H9 (cell line): ENCODE measurements at places on chromosomes 2 and 18. TPM values are rescaled to one million over a fixed set of nuclear protein-coding genes. Genes with fewer than 3 reads are reported as not detected.

GRCh38 chr2:26299471-26300101, 46.4 kb upstream of the SELENOI start:
- no peak for DNase-seq

DNA sequence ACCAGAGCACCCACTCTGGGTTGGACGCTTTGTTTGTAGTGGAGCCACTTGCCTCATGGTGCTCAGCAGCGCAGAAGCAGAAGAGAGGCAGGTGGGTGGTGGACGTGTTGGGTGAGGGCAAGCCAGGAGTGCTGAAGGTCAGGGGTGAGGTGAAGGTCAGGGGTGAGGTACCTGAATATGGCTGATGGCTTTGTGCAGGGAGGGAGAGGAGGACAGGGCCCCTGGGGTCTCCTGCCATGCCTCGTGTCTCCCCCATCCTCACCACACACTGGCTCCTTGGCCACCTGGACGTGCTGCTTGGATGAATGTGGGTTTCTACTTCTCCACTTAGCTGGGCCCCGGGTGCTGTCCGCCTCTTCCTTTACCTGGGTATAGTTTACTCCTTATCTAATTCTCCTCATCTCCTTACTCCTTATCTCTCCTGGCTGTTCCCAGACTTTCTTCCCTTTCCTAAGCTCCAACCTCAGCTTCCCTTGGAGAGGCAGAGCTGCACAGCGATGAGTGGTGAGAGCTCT, 68.1 kb downstream of the DYSF start:
- DNase-seq = no peak

CHRNG gene
- not detected in 2 replicates for total RNA-seq

DNA sequence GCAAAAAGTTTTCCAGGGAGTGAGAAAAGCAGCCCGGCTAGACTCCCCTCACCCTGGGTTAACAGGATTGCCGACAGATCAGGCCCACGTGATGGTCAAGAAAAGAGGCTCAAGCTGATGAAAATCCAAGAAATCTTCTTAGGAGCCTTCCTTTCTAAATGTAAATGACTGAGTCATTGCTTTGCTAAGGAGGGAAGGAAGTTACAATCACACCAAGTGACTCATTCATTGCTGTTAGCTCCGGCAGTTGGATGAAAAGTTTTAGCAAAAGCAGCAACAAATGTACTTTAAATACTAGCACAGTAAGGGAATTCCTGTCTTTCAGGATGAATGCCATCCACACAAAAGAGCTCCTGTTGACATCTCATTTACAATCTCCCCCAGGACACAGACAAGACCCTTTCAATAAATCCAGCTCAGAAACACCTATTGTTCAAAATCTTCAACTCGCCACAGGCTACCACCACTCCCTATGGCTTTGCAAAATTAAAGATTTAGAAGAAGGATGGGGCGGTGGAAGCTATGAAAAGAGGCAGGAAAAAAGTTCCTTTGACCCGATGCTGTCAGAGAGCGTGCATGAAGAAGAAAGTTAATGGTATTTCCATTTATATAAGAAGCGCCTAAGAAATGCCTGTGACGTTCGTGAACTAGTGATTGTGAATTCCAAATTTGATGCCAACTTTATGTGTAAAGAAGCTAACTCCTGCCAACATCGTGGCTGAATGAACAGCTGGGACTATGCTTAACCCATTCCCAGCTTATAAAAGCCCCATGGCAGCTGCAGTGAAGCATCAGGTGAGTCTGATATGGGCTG, 153.7 kb downstream of the TGIF1 start:
- DNase-seq = peak; percentile 82

- DNase-seq = no peak
Measured at GRCh38 chr18:44856157-44856556, 175.5 kb downstream of the SETBP1 start.

DNA sequence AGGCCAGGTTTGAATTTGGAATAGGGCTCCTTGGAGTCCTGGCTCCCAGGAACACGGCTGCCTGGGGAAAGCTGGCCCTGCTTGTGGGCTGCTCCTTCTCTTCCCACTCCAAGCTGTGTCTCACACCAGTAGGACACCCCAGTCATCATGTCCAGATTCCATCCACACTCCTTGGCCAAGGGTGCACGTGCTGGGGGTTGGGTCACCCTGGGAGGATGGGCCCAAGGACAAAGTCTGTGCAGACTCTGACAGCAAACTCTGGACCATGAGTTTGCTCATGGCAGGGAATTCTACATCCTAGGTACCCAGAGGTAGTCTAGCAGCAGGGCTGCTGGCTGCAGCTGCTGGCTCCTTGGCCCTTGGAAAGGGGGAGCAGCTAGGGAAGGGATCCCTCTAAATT, 102.4 kb upstream of the EPAS1 start:
- DNase-seq = no peak

DNA sequence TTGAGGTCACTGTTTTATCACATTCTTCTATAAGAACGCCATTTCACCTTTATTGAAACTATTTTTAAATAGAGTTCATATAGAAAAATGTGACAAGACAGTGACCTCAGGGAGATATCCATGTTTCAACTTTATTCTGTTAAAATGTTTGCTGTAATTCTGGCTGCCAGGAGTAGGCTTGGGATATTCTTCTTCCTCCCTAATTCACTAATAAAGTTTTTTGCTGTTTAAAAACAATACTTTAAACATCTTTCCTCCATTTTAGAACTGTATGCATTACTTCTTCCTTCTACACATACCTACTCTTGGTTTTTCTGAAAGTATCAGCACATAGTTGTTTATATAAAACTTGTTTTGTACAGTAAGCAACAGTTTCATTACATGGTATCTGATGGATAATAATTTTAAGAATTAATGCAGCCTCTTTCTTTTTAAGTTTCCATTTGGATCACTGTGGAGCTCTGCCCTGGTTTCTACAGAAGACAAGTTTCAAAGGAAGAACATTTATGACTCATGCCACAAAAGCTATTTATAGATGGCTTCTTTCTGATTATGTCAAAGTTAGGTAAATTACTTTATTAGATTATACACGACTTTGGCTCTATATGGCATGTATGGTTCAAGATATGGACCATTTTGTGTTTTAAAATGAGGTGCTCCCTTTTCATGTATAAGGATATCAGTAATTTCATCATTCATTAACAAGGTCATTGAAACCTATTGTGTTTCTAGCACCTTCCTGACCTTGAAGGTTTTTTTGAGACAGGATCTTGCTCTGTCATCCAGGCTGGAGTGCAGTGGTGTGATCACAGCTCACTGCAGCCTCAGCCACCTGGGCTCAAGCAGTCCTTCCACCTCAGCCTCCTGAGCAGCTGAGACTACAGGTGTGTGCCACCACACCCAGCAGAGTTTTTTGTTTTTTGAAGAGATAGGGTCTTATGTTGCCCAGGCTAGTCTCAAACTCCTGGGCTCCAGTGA, 7.2 kb downstream of the CPSF3 start:
- DNase-seq = no peak

NTSR2 gene
- total RNA-seq = not detected in 2 replicates

DNA sequence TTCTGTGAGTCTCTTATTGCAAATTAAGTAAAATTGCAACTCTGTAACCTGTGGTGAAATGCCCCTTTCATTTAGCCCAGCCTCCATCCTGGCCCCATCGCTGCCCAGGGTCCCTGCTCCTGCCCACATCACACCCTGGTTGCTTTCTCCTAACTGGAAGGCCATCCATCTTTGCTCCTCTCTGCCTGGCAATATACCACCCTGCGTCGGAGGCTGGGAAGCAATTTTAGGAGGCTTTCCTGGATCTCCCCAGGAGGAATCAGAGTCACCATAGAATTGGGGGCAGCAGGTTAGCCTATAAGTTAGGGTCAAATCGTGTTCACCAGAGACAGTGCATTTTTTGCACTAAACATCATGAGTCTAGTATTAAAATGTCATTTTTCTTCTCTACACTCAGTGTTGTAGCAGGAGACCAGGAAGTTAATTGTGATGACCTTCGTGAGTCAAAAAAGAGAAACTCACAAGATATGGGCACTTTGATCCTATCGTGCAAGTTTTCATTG, 14.5 kb upstream of the TXNDC2 start:
- DNase-seq = no peak

MYO5B gene
- total RNA-seq = 9.0 and 9.3 TPM in 2 replicates

- DNase-seq = no peak
Measured at GRCh38 chr18:57443702-57444101, 8.5 kb downstream of the ONECUT2 start.

DNA sequence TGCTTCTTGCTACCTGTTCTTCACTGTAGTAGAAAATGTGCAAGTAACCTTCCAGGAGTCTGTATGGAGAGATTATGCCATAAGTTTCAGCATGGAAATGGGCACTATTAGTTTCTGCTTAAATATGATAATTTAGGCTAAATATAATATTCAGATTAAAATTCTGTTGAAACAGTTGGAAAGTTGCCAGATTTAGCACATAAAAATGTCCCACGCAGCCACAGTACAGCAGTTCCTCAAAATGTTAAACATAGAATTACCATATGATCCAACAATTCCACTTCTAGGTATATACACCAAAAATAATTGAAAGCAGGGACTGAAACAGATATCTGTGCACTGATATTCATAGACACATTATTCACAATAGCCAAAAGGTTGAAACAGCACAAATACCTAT, 121.2 kb downstream of the NRP2 start:
- DNase-seq = no peak

CYP27C1 gene
- 2.3 TPM in 2 replicates for total RNA-seq

DNA sequence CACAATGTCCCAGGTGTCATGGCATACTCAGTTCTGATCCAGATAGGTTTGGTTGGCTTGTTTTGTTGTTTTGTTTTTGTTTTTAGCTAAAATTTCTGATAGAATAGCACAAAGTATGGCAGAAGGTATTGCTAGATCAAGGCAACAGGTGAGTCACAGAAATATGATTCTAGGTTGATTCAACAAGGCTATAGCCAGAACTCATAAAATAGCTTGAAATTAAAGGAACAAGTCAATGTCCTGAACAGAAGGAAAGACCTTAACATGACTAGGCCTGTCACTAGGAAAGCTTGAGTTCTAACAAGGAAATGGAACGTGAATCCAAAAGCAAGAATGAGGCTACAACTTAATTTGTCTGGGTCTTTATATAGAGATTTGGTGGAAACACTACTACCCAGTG, 157.1 kb downstream of the GALNT3 start:
- no peak for DNase-seq

DNA sequence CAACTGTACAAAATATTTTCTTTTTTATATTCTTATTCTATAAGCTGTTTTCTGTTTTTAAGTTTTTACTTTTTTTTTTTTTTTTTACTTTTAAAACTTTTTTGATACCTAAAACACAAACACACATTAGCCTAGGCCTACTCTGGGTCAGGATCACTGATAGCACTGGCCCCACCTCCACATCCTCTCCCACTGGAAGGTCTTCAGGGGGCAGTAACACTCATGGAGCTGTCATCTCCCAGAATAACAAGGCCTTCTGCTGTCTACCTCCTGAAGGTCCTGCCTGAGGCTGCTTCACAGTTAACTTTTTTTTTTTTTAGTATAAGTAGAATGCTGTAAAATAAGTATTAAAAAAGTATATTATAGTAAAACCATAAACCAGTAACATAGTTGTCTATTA, 415.1 kb downstream of the PTPRM start:
- DNase-seq = no peak

DNA sequence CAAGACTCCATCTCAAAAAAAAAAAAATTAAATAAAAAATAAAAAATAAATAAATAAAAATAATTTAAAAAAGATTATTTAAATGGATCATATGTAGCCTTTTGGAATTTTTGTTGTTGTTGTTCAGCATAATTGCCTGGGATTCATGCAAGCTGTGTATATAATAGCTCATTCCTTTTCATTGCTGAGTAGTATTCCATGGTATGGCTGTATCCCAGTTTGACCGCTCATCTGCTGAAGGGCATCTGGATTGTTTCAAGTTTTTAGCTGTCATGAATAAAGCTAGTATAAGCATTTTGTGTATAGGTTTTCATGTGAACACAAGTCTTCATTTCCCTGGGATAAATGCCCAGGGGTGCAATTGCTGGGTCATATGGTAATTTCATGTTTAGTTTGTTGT, 6.4 kb upstream of the TANC1 start:
- DNase-seq = no peak

GNLY gene
- total RNA-seq = not detected in 2 replicates

DNA sequence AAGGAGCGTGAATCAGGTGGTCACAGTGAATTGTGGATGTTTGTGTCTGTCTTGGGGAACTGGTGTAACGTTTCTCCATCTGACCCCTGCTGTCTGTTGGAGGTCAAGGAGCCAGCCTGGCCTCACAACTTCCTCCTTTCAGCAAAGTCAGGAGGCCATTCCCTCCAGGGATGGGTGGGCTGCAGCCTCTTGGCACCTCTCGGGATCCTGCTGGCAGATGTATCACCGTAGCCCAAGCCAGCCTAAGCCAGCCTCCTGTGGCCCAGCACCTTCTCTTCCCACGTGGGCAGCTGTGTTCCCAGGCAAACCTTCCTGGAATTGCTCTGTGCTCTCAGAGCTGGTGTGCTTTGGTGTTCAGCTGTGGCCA, 30.5 kb downstream of the HPCAL1 start:
- no peak for DNase-seq

SUCLG1 gene
- total RNA-seq = 37.6 and 40.0 TPM in 2 replicates

GRCh38 chr18:55856229-55856628, 268.2 kb upstream of the TCF4 start:
- peak; percentile 69 for DNase-seq

GRCh38 chr2:217254111-217254510, 394.2 kb upstream of the TNP1 start:
- no peak for DNase-seq

DNA sequence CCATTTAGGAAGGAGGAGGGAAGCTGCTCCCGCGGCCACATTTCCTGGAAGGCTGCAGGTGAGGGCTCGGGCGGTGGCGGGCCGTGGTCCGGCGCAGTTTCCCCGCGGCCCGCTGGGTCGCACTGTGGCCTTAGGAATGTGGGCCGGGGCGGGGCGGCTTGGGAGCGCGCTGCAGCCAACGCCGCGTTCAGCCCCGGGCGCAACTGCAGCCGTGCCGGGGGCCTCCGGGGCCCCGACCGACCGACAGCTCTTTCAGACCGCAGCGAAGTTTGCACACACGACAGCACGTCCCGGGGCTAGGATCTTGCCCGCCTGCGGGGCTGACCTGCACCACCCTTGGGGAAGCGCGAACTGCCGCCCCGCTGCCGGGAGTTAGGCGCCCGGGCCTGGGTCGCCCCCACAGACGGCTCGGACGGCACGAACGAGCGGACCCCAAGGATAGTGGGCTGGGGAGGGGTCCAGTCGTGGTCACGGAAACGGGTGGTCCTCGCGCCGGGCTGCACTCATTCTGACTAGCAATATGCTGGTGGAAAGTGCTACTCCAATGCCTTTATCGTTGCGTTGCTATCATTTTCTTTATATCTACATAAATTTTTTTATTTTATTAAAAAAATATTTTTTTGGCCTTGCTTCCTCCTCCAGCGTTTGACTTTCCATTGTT, 69.9 kb upstream of the DLX2 start:
- DNase-seq = peak; percentile 85

- no peak for DNase-seq
Measured at GRCh38 chr2:65952966-65953761, 481.8 kb upstream of the MEIS1 start.

DNA sequence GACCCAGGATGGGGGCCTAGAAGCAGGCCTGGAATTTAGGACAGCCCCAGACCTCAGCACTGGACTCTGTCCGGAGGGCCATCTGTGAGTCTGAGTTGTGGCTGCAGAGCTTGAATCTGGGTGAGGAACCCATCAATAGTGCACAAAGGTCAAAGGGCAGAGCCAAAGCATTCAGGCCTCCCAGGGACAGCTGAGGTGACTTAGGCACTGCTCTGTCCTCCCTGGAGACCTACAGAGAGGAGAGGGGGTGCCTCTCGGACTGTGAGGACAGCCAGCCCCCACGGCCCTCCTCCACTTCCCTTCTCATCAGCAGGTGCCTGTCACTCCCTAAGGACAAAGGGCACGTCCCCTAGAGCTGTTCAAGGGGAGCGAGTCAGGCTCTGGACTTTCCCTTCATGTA, 25.1 kb upstream of the PRLH start:
- no peak for DNase-seq

GRCh38 chr2:151614606-151615306, 119.5 kb downstream of the NEB start:
- no peak for DNase-seq

DSG2 gene
- total RNA-seq = 104 and 107 TPM in 2 replicates
